ENCODE measurements at places on chromosomes 4 and X.

DNA sequence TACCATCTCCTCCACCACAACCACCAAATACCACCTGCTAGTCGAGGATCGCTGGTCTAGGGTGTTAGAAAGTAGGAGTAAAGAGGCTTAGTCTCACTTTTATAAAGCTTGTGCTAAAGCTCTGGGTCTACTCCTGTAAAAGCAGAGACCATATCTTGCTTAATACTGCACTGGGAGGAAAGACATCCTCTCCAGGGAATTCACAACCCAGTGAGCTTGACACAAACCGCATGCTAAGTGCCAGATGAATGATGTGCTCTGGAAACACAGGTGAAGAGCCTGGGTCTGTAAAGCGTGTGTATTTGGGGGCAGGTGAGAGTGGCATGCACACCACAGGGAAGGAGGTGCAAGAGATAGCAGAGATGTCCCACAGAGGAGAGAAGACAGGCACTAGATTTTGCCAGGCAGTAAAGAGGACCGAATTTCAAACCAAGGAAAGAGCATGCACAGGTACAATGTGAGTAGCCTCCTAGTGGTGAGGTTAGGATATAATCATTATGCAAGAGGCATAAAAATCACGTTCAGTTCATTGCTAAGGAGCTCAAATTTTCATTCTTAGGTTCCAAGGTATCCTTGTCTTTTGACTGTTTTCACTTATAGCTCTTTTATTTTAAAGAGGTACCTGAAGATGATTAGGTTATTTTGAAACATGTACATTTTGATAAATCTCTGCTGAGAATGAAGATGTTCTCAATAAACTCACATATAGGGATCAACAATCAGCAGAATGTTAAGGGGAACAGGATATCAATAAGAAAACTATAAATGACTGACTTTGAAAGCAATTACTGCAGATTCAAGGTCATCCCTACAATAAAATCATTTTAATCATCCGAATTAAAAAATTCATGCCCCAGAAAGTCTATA is 20.7 kb downstream of the TAPT1 start:
- DNase-seq, result peak; percentile 40

DNA sequence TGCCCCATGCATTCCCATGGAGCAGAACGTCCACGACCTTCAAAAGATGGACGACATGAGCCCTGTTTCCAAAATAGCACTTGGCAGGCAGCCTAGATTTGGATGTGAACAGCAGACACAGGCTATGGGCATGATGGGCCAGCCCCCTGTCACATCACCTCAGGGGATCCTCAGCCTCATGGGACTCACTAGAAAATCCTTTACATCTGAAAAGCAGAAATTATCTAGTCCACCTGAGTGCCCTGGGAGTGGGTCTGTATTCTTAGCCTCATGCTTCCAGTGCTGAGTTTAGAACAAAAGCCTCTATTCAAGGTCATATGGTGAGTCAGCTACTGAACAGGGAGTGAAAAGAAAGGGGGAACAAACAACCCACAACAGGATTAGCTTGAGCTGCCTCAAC is 35.8 kb downstream of the GRIA3 start:
- DNase-seq, result no peak

GRCh38 chrX:41912923-41913322 is 10.4 kb downstream of the CASK start:
- peak; percentile 40 for DNase-seq

- DNase-seq, result no peak
These were observed 22.1 kb downstream of the UBE2K start for GRCh38 chr4:39719804-39720580.

DNA sequence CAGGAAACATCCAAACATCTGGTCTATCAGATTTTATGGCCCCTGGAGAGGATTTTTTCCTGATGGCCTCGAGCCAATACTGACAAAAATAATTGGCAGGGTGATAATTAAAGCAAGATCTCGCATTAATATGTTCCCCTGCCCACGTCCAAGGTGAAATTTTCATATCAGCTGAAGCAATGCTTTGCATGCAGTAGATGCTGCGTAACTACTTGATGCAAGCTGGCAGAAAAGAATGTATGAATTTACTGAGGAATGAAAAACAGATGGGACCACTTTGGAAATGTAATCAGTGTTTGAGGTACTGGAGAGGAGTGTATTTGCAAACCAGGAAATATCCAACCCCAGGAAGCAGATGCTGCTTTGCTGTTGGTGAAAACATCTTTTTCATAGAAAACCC is 36.8 kb upstream of the REST start:
- no peak for DNase-seq

DNA sequence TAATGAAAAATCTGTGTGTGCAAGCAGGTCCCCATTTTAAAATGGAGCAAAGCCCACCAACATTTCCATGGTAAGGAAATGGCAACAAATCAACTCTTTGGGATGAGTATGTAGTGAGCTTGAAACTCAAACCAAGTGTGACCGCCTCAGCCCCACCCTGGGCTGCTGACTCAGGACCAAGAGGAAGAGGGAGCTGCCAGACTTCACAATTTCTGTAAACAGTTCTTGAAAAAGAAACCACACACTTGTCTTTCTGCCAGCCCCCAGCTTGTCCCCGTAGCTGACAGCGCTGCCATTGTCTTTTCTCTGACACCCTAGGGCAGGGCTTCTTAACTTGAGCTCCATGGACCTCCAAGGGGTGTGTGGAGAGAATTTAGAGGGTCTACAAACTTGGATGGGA is 10.3 kb downstream of the RTL5 start:
- DNase-seq, result peak; percentile 83

DNA sequence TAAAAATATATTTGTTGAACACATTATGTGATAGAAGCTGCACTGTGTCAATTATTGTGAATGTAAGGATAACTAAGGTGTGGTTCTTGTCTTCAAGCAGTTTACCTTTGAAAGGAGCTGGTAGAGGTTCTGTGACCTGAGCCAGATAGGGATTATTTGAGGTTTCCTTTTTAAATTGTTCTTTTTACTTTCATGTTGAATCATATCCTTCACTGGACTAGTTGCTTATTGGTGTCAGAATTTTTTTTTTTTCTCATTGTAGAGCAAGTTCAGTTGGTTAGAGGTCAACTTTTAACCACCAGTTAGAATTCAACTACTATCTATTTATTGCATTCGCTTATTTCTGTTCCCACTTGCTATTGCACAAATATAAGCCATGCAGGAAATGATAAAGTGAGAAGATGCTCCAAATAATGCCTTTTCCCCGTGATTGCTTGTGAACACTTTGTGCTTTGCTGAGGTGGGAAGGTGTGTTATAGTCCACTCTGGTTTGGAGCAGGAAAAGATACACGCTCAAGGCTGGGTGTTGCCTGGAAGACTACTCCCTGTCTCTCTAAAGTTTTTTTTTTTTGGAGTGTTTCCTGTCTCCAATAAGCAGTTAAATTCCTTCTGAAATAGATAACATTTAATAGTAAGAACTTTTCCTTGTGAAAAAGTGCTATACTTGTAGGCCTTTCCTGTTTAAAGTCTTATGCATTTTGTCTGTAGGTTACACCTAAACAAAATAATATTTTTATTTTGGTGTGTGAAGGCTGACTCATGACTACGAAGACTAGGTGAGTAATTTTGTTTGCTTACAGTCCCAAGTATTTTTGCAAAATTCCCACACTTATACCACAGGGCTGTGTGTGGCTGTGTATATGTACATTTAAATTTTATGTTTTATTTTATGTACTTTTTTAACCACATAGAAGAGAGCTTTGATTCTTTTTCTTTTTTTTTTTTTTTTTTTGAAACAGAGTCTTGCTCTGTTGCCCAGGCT is 83.8 kb upstream of the LCORL start:
- no peak for DNase-seq

DNA sequence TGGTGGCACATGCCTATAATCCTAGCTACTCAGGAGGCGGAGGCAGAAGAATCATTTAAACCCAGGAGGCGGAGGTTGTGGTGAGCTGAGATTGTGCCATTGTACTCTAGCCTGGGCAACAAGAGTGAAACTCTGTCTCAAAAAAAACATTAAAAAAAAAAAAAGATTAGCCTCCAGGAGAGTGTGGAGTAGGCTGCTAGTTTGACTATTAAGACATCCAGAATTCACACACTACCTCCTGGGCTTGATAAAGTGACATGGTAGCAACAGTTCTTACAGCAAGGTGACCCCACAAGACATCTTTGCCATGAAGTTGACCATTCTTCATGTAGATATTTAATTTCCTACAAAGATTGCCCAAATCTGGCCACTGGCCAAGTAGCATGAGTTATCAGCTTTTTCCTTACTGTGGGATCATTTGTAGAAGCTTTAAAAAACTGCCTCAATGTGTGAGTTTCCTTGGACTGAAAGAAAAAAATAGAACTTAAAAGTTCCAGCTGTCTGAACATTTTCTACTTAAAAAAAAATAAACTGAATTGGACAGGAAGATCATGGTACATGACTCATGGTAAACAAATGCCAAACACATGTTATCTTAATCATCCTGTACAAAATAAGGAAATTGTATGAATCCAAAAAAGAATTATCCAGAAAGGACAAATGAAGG is 35.3 kb upstream of the SPRY1 start:
- no peak for DNase-seq
